Liver (tissue), 10 donors: ENCODE measurements at places on chromosomes 3 and 15. TPM values are rescaled to one million over a fixed set of nuclear protein-coding genes. Genes with fewer than 3 reads are reported as not detected.

Gene SPINT1
- total RNA-seq, result 2.6 TPM

Gene FMN1
- total RNA-seq, result 0.84 TPM

Gene ANKUB1
- not detected for total RNA-seq

Gene TAGLN3
- total RNA-seq, result not detected

Gene RBP2
- total RNA-seq, result 0.79 TPM

Gene GOLGA8R
- total RNA-seq, result 6.0 TPM

Gene MRAS
- total RNA-seq, result 2.6 TPM

Gene PDZRN3
- 1.0 TPM for total RNA-seq

Gene SMCO1
- 0.05 TPM for total RNA-seq

Gene CFAP91
- total RNA-seq, result 1.3 TPM

Gene HMCES
- 18.2 TPM for total RNA-seq

Gene LRRN1
- total RNA-seq, result 0.33 TPM

Gene CACNA2D2
- total RNA-seq, result 0.19 TPM

Gene SEMA3G
- total RNA-seq, result 1.2 TPM

Gene CLDN16
- 0.75 TPM for total RNA-seq

Gene CELSR3
- 0.37 TPM for total RNA-seq

Gene LMAN1L
- total RNA-seq, result not detected
